ENCODE measurements at places on chromosomes 7 and 10.

DNA sequence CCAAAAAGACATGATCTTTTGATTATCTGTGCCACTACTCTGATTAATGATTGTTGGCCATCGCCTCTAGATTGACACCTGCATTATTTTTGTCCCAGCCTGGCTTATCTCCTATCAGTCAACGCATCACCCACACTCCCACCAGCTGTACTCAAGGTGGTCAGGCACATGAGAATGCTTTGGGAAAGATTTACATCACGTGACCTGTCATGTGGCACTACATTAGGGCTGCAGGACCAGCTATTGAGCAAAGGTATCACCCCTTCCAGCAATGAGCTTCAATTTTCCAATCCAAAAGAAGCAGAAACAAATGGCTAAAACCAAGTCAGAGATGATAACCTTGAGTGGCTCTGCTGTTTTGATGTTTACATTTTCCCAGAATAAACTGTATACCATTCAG, 204.3 kb downstream of the PLXNA4 start:
- no peak for DNase-seq

- DNase-seq = peak; percentile 80
Observed at GRCh38 chr10:69392481-69393000, 24.2 kb downstream of the TACR2 start.

DNA sequence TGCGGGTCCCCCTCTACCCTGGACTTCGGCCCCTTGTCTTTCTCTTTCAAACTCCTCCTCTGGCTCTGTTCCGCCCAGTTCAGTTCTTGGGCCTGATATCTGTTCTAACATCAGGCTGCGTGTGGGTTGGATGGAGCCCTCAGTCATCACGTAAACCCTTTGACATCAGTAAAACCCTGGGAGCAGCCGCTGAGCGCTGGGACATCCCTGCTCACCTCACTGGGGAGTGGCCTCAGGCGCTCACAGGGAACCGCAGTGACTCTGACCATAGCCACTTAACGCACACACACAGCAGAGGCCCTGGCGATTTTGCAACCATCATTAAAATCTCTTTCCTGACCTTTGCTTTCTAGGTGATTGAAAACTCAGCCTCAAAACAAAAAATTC, 113.3 kb downstream of the CYTH3 start:
- no peak for DNase-seq

GRCh38 chr7:37538945-37539344, 90.3 kb upstream of the ELMO1 start:
- no peak for DNase-seq

GRCh38 chr10:44297963-44298362, 86.9 kb downstream of the CXCL12 start:
- DNase-seq = no peak

- DNase-seq = no peak
Observed at GRCh38 chr10:15791816-15792524, 68.3 kb downstream of the MINDY3 start.

DNA sequence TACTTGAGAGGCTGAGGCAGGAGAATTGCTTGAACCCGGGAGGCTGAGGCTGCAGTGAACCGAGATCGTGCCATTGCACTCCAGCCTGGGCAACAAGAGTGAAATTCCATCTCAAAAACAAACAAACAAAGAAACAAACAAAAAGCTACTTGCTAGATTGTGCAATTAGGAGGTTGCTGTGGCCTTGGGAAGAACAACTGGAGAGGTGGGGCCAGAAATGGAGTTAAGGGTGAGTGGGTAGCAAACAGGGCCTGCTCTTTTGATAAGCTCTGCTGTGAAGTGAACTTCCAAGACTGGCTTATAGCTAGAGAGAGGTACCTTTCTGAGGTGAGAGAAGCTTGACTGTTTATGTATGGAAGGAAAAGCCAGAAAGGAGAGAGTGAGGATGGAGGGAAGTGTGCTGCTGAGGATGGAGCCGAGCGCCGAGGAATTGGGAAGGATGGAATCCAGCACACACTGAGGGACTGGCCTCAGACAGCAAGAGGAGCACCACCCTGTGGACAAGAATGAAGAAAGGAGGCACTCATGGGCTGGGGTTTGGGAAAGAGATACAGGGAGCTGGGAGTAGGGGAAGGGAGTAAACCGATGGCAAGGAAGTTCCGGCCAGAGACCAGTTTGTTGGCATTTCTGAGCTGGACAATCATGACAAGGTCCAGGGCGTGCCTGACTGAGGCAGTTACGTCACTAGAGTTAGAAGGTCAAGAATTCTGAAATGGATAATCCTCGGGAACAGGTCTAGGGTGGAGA, 7.0 kb upstream of the RPEL1 start:
- DNase-seq = no peak

- DNase-seq = no peak
Observed at GRCh38 chr10:132479024-132479602, 58.5 kb upstream of the INPP5A start.

GRCh38 chr10:2038036-2038435, 300.7 kb upstream of the ADARB2 start:
- DNase-seq = no peak

DNA sequence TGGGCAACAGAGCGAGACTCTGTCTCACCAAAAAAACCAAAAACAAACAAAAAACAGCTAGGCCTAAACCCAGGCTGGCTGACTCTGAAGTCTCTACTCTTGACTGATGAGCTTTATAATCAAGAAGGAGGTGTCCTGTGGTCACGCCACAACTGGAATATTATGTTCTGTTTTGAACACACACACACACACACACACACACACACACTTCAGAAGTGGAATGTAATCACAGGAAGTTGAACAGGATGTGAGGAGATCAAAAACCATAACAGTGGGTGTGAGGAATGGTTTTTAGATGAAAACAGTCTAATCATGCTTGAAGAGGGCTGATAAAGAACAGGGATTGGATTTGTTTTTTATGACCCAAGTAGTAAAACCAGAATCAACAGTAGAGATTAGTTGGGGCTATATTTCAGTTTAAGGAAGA, 51.1 kb upstream of the IL6 start:
- DNase-seq = no peak

GRCh38 chr10:84765656-84766055, 437.3 kb downstream of the CCSER2 start:
- DNase-seq = no peak

- DNase-seq = no peak
Observed at GRCh38 chr7:138880881-138881578, 83.0 kb upstream of the ATP6V0A4 start.

GRCh38 chr10:98374217-98374985, 40.6 kb downstream of the PYROXD2 start:
- no peak for DNase-seq

- DNase-seq = no peak
Observed at GRCh38 chr7:124440081-124440480, 325.5 kb downstream of the GPR37 start.

- DNase-seq = no peak
Observed at GRCh38 chr10:47013507-47014154, 102.4 kb downstream of the PTPN20 start.

GRCh38 chr10:115860182-115861107, 412.6 kb downstream of the GFRA1 start:
- no peak for DNase-seq

- peak; percentile 72 for DNase-seq
Observed at GRCh38 chr7:55019191-55019690, 424 bp downstream of the EGFR start.

GRCh38 chr7:136687693-136688322, 180.6 kb upstream of the CHRM2 start:
- no peak for DNase-seq

DNA sequence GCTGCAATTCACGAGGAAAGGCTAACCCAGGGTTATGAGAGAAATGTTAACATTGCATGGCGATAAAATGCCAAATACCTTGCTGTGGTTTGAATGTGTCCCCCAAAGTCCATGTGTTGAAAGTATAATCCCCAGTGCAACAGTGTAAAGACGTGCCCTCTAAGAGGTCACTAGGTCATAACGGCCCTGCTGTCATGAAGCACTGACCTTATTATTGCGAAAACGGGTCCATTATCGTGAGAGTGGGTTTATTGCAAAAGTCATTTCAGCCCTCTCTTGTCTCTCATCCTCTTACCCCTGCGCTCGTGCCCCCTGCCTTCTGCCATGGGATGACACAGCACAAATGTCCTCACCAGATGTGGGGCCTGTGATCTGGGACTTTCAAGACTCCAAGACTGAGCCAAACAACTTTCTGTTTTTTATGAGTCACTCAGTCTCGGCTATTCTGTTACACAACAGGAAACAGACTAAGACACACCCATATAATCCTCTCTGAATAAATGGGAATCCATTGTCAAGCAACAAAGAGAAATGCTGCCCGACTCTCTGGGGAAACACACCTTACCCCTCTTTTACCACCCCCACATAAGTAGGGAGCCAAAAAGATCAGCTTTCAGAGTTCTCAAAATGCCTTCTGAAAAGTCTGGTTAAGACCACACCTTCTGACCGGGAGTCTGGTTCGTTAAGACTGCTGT, 73.1 kb upstream of the UCN3 start:
- no peak for DNase-seq

DNA sequence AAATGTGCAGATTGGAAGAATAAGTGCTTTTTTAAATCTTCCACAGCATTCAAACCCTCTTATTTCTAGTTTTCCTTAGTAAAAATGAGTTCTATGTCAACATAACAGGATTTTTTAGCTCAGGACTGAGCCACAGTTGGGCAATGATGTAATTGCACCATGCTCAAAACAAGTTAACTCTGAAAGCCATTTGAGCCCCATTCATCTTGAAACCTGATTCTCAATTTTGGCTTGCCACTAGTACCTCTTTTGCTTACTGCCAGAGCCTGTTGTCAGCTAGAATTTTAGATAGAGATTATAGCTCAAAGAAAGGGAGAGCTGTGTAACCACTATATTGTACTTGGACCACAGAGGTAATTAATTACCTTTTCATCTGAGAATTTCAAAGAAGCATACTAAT, 1028.5 kb upstream of the PHF14 start:
- DNase-seq = no peak

GRCh38 chr7:91457208-91457607, 193.0 kb downstream of the FZD1 start:
- no peak for DNase-seq

DNA sequence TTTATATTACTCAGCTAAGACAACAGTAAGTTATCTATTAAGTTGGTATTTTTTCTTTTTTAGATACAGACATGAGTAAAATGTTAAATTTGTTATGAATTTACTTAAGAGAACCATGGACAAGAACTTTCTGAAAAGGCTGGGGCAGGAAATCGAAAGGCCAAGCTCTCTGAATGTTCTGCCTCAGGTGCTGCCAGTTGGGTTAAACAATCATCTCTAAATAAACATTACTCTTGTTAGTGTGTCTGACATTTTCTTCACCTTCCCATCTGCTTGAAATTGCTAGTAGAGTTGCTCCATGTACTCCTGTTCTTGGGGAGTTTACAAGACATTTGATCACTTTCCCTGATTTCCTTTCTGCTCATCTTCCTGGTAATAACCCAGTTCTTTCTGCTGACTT, 87.5 kb downstream of the ANKRD7 start:
- DNase-seq = no peak

- no peak for DNase-seq
Observed at GRCh38 chr7:141992156-141992555, 3.5 kb upstream of the MGAM start.

DNA sequence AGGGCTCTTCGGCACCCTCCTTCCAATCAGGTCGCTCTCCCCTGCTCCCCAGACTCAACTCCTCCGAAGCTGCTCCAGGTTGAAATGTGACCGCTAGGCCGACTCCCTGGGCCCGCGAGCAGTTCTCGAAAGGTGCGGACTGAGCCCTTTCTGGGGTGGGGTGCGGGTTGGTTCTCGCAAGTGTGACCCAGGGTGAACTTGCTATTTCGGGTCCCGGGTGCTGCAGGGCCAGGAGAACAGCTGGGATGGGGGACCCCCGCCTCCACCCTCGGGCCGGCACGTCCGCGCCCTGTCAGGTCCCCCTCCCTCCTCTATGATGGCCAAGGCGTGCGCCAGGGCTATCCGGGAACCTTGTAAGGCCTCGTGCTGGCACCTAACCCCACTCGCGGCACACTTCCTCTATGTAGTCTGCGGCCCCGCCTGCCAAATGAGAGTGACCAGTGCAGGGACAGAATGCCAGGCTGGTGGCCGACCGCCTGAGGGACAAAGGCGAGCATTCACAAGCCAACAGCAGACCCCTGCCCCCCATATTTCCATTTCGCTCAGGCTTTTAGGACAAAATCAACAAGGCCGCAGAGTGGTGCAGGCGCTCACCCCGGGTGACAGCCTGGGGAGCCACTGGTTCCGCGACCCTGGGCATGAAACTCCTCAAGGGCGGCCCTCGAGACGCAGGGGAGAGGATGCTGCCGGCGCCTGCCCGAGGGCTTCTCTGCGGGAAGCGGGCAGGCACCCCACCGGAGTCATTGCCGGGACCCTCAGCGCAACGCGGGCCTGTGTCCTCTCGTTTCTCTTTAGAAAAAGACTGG, 13.7 kb upstream of the HOXA13 start:
- DNase-seq = no peak

DNA sequence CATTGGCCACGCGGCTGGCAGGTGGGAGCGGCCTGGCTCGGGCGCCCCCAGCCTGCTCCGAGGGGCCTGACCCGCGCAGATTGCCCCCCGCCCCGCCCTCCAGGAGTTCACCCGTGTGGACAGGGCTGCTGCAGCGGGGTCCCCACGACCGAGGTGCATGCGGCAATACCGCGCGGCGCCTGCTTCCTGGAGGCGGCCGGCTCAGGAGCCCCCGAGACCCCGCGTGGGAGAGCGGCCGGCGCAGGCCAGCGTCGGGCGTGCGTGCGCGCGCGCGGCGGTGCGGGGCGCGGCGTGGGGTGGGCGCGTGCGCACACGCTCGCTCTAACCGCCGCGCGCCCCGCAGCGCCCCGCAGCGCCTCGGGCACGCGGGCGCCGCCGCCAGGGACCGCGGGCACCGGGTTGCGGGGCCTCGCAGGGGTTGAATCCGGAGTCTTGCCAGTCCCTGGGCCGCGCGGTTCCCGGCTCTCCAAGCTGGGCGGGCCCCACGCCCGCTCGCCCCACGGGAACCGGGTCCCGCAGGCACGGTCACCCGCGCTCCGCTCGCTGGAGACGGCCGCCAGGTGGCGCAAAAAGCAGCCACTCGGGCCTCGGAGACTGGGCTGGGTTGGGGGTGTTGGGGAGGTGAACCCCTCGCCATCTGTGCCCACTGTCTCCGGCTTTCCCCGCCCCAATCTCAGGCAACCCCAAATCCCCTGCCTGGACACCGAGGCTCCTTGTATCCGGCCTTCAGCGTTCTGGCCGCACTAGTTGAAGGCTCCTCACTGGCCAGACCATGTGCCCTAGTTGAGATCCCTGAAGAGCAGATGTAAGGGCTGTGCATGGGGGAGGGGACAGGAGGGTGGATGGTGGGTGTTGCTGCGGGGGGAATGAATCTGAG, 1.3 kb upstream of the ACHE start:
- DNase-seq = no peak

DNA sequence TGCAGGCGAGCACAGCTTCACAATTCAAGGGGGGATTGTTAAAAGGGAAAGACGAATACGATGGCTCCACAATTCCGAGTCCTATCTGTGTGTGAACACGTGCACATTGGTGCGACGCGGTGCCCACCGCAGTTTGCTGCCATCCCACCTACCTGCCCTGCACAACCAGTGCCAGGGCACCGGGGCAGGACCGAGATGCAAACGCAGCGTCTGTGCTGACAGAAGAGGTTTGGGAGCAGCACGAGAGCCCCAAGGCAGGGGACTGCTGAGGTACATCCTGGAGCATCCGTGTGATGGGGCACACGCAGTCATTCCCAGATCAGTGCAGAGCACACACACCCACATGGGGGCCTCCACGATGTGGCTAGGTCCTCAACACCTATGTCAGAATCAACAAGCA, 221.3 kb downstream of the DNAJB6 start:
- DNase-seq = no peak

- peak; percentile 37 for DNase-seq
Observed at GRCh38 chr10:73959484-73960243, 38.3 kb upstream of the VCL start.
